Vagina (tissue), 2 donors: ENCODE measurements at places on chromosomes 7 and 10. TPM values are rescaled to one million over a fixed set of nuclear protein-coding genes. Genes with fewer than 3 reads are reported as not detected.

ACTR3C gene
- total RNA-seq = 24.1 TPM

WDR91 gene
- total RNA-seq = 31.2 TPM

HABP2 gene
- total RNA-seq = not detected

MYL10 gene
- total RNA-seq = not detected

KAZALD1 gene
- total RNA-seq = 4.2 TPM

WDFY4 gene
- total RNA-seq = 6.4 TPM

FAM25A gene
- 40.0 TPM for total RNA-seq

PON3 gene
- 3.9 TPM for total RNA-seq

LGI1 gene
- total RNA-seq = 0.74 TPM

LIPN gene
- total RNA-seq = not detected

HGF gene
- 15.0 TPM for total RNA-seq

PIK3CG gene
- total RNA-seq = 4.4 TPM

ZCCHC24 gene
- 57.0 TPM for total RNA-seq

HOXA9 gene
- total RNA-seq = 13.0 TPM

DNAAF5 gene
- total RNA-seq = 29.7 TPM

SFRP5 gene
- total RNA-seq = 1.7 TPM

CLDN4 gene
- total RNA-seq = 29.5 TPM

MRC1 gene
- total RNA-seq = 18.9 TPM

UCN3 gene
- not detected for total RNA-seq

CNTNAP2 gene
- 2.2 TPM for total RNA-seq

ADAM8 gene
- total RNA-seq = 11.0 TPM

PTPN20 gene
- 1.5 TPM for total RNA-seq

DPYSL4 gene
- total RNA-seq = 0.49 TPM

LRWD1 gene
- 11.0 TPM for total RNA-seq

UTF1 gene
- total RNA-seq = not detected

TMEM26 gene
- 0.25 TPM for total RNA-seq

GBX1 gene
- not detected for total RNA-seq

ENTPD1 gene
- total RNA-seq = 17.7 TPM

CBLL1 gene
- 24.1 TPM for total RNA-seq

ZNF680 gene
- 22.1 TPM for total RNA-seq

TFPI2 gene
- 0.74 TPM for total RNA-seq

ANKRD61 gene
- not detected for total RNA-seq

LIPJ gene
- not detected for total RNA-seq

TLX1 gene
- not detected for total RNA-seq

MOGAT3 gene
- total RNA-seq = not detected

SORCS3 gene
- 0.25 TPM for total RNA-seq

UPF2 gene
- total RNA-seq = 21.6 TPM

HOXA1 gene
- total RNA-seq = 0.74 TPM

LRRC17 gene
- 2.9 TPM for total RNA-seq

NME8 gene
- total RNA-seq = not detected

C10orf53 gene
- not detected for total RNA-seq

FAM25G gene
- not detected for total RNA-seq

CLRN3 gene
- total RNA-seq = not detected

GTF2IRD1 gene
- 33.6 TPM for total RNA-seq

MRPS33 gene
- total RNA-seq = 5.9 TPM

ITGA8 gene
- total RNA-seq = 15.5 TPM

ZNF25 gene
- 12.8 TPM for total RNA-seq

BEND7 gene
- 16.2 TPM for total RNA-seq

PDE1C gene
- total RNA-seq = 19.2 TPM

TMEM273 gene
- 17.9 TPM for total RNA-seq

RBM20 gene
- total RNA-seq = 5.2 TPM
